ENCODE measurements at places on chromosomes 5 and 9.

- DNase-seq = no peak
These were observed 77.1 kb downstream of the GOLPH3 start for GRCh38 chr5:32096891-32097595.

DNA sequence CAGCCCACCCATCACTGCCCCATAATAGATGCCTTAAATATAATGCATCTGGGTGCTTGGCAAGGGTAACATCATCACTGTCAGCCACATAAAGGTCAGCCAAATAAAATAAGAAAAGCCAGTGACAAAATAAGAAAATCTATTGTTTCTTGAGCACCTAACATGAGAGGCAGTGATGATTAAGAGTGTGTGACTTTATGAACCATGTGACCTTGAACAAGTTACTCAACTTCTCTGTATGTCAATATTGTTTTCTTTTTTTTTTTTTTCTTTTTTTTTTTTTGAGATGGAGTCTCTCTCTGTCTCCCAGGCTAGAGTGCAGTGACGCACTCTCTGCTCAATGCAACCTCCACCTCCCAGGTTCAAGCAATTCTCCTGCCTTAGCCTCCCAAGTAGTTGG, 98.7 kb downstream of the CDK5RAP2 start:
- no peak for DNase-seq

DNA sequence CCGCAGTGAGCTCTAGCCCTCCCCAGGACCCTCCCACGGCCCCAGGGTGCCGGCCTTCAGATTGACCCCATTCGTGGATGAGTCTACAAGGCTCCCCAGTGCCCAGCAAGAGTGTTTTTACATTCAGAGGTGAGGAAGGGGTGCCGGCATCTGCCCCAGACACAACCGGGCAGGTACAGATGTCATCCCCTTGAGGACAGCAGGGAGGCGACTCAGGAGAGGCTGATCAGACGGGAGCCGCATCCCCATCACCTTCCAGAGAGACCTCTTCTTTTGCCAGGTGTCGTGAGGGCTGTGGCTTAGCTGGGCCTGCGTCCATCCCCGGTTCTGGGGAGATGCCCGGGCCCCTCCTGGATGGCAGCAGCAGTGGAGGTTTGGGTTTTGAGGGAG, 4.3 kb upstream of the LRRC14B start:
- no peak for DNase-seq

DNA sequence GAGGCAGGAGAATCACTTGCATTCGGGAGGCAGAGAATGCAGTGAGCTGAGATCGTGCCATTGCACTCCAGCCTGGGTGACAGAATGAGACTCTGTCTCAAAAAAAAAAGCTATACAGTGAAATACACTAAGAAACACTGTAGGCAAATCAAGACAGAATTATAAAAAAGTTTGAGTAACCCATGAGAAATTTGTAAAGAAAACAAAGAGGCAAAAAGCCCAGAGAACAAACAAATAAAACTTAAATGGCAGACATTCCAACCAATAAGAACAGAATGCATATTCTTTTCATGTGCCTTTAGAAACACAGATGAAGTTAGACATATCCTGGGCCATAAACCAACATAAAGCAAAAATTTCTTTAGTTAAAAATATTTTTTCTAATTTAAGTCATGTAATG, 30.6 kb downstream of the ZNF169 start:
- no peak for DNase-seq

DNA sequence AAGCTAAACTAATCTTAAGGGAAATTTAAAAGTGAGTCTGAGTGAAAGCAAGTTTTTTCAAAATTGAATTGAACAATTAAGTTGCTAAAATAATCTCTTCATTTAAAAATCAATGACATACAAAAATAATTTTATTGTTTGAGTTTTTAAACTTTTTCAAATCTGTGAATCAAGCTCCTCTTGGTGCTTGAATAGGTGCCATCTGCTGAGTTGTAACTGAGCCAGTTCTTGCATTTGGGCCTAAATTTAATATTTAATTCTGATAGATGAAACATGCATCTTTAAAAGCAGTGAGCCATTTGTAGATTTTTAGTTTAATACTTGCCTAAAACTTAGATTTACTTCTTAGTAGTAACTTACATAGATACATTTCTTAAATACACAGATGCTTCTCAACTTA, 31.8 kb downstream of the SPATA31D1 start:
- DNase-seq = no peak

DNA sequence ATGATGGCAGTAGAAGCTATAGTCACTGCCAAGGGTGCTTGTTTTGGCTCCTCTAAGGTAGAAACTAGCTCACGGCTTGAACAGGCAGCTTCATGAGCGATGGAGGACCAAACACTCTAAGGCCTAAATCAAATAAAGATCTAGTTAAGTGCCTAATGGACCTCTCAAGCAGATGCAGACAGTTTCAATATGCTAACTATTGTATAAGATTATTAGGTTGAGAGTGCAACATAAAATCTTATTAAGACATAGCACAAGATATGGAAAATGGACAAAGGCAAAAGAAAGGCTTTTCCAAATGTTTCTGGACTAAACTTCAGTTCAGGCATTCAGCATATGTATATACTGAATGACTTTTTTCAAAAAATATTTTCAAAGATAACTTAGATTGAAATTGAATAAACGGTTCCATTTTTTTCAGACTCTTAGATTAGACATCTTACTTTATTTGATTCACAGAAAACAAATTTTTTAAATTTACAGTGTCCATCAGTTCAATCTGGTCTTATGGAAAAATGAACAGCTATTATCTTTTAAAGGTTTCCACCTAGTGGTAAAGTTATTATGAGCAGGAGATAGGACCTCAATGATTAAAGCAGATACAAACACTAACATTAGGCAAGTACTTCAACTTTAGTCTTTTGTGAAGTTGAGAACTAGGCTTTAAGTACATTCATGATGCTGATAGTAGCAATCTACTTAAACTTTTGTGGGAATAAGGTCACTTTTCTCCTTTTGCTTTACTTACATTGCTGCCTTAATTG, 1167.7 kb downstream of the MAT2B start:
- no peak for DNase-seq

DNA sequence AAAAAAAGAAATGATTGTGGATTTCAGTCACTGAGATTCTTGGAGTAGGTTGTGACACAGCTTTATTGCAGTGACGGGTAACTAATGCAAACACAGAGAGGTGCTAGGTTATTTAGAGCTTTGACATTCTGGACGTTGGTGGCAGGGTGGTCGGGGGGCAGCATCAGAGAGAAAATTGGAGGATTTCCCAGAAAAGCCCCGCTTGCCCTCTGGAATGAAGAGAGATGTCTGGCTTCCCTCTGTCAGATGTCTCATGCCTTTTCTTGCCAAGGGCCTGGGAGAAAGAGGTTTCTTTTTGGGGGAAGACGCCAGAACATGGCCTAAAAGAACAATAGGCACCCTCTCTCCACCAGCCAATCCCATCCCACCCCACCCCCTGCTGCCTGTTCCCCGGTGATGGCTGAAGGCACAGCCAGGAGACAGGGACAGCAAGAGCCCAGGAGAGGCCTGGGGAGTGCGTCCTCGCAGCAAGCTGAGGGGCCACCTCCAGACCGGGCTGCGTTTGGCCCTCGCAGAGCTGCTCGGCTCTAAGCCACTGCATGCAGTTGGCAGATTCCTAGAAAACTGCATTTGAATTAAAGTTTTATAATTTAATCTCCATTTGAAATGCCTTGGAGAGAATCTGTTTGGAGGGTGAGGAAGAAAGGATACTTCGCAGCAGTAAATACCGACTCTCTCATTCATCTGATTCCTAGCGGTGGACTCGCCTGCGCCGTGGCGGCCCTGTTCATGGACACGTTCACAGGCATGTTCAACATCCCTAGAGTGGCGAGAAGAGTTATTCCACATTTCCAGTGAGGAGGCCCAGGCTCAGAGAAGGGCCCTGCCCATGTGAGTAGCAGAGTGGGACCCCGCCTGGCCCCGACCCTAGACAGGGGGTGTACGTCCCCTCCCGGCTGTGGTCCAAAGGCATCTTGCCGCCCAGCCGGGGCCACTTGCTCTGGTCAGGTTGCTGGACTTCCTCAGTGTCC, 55.7 kb downstream of the TSPAN17 start:
- no peak for DNase-seq

DNA sequence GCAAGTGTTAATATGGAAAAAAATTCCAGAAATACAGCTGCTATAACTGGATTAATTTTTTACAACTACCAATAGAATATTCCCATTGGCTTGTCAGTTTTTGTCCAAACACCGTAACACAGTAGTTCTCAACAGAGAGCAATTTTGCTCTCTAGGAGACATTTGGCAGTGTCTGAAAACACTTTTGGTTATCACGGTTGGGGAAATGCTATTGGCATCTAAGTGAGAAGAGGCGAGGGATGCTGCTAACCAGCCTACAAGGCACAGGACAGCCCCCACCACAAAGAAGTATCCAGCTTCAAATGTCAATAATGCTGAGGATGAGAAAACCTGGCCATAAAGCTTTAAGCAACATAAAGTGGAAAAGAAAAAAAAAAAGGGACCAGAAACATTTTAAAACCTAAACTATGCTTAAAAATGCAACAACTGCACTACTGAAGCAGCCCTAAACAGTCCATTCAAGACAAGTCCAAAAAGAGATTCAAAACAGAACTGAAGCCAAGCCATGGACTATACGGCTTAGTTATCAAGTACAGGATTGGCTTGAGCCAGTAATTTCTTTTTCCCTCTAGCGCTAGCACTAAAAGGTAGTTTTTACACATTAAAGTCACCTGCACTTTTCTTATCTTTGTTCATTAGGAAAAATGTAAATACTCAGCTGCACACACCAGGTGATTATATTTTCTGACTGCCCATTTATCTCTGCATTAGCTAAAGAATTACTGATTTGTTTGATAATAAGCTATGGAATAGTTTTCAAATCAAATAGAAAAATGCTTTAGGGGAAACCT, 83.9 kb downstream of the NR3C1 start:
- DNase-seq = no peak

DNA sequence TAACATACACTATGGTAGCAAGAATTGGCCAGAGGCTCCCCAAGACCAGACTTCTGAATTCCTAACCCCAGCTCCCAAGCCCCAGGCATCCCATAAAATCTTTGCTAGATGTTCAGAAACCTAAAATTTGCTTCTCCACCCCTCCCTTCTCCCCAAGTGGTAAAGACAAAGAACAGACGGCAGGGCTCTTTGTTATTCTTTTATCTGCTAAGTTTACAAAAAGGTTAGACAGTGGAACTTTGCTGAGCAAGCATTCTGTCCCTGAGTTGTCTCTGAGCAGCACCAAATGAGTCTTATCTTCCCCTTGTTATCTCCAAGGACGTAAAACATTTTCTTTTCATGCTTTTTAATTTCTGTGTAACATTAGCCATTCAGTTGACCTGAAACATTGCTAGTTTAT, 30.2 kb downstream of the TJP2 start:
- DNase-seq = no peak

GRCh38 chr5:32055891-32056866, 117.9 kb downstream of the GOLPH3 start:
- no peak for DNase-seq

GRCh38 chr9:95506428-95506677, 10.4 kb downstream of the PTCH1 start:
- no peak for DNase-seq

DNA sequence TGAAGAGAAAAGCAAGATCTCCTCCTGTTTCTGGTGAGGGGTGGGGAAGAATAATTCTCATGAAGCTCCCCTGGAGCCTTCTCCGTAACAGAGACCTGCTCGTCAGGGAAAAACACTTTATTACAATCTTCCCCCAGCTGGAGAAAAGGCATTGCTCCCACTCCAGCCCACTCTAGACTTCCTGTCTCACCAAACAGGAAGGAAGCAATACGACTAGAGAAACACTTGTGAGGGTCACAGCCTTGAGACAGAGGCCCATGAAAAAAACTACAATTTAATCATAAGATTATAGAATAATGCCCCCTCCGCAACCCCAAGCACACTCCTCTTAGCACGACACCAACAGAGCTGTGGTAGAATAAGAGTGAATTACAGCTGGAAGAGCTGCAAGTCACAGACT, 197.2 kb upstream of the S1PR3 start:
- DNase-seq = no peak

- no peak for DNase-seq
These were observed 15.9 kb upstream of the RPL26L1 start for GRCh38 chr5:172943283-172943841.

GRCh38 chr9:79912318-79913070, 340.7 kb downstream of the TLE4 start:
- DNase-seq = no peak

GRCh38 chr5:178314961-178315820, 82.6 kb upstream of the PHYKPL start:
- no peak for DNase-seq

- no peak for DNase-seq
These were observed 392.9 kb upstream of the WWC1 start for GRCh38 chr5:167898361-167899042.

DNA sequence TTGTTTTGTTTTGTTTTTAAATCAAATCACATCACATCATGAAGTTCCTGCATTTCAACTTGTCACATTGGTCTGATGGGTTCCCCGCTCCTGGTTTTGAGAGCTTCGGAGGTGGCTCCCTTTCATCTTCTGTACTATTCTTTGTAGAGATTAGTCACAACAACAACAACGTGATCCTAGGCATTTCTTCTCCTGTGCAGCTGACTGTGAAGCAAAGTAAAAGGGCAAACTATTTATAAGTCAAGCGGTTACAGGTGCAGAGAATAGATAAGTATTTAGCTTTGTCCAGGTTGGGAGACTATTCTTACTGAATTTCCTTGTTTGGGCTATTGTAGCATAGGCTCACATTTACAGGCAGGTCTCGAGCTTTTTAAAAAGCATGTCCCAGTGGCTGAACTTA, 197.7 kb upstream of the CDKN2B start:
- no peak for DNase-seq

DNA sequence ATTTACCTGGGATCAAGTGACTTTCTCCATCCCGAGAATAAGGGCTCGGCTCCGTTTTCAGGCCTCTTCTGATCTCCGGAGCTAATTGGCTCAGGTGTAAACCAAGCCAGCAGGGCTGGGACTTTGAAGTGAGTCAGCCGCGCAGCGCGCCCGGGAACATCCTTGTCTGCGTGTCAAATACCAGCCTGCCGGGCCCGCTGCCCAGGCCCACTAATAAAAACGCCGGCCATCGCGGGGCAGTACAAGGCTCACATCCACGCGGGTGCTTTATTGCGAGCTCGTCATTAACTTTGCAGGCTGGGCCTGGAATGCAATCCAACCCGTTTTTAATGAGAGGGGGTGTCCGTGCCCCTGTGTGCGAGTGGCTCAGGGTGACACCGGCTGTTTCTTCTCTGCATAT, 416.8 kb downstream of the IRX2 start:
- no peak for DNase-seq

- no peak for DNase-seq
These were observed 92.5 kb downstream of the FBXW11 start for GRCh38 chr5:171913987-171914273.

- no peak for DNase-seq
These were observed 47.3 kb upstream of the ANXA1 start for GRCh38 chr9:73104342-73104741.

DNA sequence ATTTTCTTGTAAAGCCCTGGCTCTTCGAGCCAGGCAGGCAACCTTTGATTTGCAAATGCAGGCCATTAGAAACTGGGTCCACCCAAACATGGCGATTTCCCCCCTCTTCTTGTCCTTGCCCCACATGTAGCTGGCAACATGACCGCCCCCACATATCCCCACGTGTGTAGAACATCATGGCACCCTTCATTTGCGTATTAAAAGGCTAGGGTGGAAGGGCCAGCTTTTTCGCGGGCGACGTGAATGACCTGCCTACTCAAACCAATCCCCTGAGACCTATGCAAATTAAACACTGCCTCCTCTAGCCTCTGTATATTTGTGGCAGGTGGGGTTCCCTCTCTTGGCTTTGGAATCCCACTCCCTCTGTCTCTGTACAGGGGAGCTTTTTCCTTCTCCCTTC, 107.0 kb upstream of the CLINT1 start:
- no peak for DNase-seq

- DNase-seq = no peak
These were observed 444.8 kb downstream of the BNC2 start for GRCh38 chr9:16425562-16426231.

Measured in GM12864 (cell line).